ENCODE measurements at places on chromosomes 5 and 9.

- no peak for DNase-seq
Observed at GRCh38 chr5:92206681-92207080, 823.6 kb upstream of the ARRDC3 start.

DNA sequence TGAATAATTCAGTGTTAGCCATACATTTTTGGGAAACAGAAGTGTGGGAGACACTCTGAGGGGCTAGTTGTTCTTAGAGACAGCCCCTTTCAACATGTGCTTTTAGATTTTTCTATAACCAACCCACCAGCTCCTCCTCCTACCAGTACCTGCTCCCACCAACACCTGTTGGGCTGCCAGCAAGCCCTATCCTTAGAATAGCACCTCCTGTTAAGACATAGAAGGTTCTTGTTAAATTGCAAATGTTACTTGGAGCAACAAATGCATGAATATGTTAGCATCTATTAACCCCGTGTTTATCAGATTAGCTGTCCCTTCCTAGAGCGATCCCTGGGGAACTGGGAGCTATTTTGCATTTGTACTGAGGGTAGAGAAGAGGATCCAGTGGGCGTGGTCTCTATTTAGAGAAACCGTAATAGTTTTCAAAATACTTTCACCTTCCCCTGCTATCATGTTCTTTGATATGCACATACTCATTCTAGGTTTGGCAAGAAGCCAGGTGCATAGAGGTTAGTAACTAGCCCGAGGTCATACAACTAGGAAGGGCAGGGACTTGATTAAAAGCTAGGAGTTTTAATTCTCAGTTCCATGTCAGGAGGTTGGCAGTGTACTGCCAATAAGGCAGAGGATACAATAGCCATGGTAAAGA, 334.4 kb downstream of the KCTD16 start:
- no peak for DNase-seq

GRCh38 chr9:120538339-120538738, 41.6 kb downstream of the CDK5RAP2 start:
- no peak for DNase-seq

DNA sequence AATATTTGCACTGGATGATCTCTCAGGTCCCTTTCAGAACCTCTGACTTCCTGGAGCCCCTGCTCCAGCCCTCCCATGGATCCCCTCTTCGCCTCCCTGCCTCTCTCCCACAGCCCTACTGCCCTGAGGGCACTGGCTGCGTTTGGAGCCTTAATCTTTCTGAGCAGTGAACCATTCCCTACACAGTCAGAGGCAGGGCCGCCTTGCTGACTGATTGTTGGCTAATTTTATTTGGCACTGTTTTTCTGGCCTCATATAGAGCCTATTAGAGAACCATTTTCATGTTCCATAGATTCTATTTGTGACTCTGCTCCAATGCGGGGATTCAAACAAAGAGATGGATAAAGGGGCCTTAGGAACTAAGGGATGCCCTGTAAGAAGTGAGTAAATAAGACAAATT, 91.1 kb downstream of the BRINP1 start:
- no peak for DNase-seq

DNA sequence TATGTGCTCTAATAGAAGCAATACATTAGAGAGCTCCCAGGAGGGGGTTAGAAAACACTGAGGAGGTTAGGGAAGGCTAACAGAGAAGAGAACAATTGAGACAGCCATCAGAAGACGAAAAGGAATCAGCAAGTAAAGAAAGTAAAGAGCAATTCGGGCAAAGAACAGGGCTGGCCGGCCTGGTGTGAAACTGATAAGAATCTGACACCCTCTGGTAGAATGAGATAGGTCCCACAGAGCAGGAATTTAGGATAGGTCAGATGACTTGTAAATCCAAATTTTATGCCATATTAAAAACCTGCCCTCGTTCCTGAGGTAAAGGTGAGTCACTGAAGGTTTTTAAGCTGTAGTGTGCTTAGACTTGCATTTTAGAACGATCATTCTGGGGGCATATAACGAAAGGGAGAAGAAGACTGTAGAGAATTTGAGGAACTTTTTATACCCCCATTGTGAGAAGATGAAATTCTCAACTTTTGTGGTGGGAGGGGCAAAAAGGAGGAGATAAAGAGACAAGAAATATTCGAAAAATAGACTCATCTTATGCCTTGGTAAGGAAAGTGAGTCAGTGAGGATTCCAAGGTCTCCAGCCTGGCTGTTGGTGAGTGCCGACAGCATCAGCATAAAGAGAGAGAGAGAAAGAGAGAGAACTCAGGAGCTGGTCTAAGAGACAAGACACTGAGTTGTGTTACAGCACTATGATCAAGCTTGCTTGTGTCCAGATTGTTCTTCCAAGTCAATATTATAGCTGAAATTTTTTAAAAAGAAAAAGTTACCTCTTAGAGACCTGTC, 51.3 kb downstream of the TMEM167A start:
- no peak for DNase-seq

GRCh38 chr5:68126886-68127285, 88.7 kb upstream of the PIK3R1 start:
- DNase-seq, result no peak

- no peak for DNase-seq
Observed at GRCh38 chr5:179128976-179129375, 68.8 kb downstream of the ZNF354C start.

DNA sequence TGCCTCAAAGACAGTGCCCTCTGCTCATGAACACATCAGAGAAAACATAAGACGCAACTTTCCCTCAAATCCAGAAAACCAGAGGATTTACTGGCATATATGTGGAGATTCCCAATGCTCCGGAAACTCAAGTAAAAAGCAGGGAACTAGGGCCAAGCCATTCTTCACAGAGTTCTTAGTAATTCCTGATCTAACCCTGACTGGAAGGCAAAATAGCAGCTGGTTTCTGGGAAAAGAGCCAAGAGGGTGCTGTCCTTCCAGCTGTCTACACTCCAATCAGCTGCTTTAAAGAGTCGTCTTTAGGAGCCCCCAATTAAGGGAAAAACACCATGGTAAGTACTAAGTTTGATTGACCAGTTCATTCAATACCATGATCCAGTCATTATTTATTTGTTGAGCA, 49.6 kb downstream of the GNA14 start:
- DNase-seq, result no peak

Measured in keratinocyte (primary cell).